NCI-H774 (cell line): ENCODE measurements at places on chromosomes 5 and 9.

- no peak for DNase-seq
Measured at GRCh38 chr5:174159327-174160114, 114.0 kb downstream of the NSG2 start.

GRCh38 chr9:127588740-127589506 lies 23.2 kb upstream of the STXBP1 start:
- no peak for DNase-seq

- no peak for DNase-seq
Measured at GRCh38 chr9:98538626-98539031, 170.1 kb downstream of the GABBR2 start.

DNA sequence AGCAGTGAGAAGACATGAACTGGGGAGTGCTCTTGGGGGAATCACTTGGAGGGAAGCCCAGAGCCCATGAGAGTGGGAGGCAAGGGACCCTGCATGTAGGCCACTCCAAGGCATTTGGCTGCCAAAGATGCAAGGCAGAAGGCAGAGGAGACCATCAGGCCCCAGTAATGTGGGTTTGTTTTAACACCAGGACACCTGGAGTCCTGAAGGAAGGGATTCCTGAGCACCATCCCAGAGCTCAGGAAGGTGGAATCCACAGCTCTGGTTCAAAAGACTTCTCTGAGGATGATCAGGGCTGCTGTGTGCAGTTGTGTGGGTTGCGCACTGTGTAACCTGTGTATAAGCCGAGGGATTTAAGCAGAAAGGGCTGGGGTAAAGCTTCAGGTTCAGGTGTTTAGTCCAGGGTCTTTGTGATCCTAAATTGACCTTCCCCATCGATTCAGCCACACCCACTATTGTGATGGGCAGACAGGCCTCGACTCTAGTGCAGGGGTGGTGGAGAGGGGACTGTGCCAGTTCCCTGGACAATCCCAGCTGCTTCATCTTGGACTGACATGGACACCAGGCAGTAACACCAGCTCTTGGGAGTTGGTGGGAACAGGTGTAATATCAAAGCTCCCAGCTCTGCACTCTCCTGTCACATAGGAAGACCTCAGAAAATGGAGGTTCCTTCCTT lies 11.0 kb downstream of the B4GALT7 start:
- DNase-seq: no peak

DNA sequence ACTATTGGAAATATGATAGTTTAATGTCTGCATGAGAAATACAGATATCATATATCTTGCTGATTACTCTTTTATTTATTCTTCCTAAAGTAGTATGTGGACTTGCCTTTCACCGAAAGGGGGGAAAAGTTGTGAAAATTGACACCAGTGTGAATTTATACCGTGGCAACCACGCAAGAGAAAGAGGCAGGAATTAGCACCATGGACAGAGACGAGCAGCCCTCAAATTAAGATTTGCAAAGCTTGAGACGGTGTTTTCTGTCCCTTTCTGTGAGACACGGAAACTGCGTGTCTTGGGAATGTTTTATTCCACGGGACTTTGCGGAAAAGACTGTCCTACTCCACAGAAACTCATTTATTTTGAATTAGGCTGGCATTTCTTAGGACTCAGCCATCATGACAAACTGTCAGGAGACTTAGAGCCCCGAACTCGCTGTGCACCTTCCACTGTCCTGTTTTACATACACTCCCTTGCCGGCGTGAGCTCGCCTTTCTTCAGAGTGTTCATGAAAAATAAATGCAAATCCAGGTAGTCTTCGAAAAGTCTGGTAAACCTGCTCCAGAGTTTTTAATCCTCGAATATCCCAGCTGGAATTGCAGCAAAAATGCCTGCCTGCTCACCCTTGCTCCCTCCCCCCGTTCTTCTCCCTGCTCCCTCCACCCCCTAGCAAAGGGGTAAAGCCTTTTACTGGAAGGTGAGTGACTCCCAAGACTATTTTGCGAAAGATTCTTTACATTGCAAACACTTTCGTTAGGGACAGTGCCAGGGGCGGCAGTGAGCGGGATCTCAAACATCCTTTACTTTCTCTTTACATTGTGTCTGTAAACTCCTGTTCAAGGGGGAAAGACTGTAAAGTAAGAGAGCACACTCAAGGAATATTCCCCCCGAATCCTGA lies 3.8 kb upstream of the ELAVL2 start:
- DNase-seq: no peak
